NCI-H2081 (cell line): ENCODE measurements at places on chromosomes 5 and 9.

DNA sequence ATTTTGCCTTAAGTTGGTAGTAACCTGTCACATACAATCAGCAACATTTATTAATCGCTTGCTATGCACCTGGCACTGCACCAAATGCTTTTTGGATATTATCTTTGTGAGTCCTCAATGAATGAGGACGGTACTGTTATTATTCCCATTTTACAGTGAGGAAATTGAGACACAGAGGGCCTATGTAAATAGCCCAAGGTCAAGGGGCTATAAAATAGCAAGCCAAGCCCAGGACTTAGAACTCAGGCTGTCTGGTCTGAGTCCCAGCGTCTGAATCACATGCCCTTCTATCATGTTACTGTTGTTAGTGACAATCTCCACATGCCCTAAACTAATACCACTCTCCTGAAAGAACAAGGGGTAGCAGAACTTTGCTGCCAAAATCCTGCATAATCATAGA lies 60.0 kb downstream of the ERAP1 start:
- no peak for DNase-seq

GRCh38 chr9:133051281-133051900 lies 10.4 kb upstream of the CEL start:
- no peak for DNase-seq

DNA sequence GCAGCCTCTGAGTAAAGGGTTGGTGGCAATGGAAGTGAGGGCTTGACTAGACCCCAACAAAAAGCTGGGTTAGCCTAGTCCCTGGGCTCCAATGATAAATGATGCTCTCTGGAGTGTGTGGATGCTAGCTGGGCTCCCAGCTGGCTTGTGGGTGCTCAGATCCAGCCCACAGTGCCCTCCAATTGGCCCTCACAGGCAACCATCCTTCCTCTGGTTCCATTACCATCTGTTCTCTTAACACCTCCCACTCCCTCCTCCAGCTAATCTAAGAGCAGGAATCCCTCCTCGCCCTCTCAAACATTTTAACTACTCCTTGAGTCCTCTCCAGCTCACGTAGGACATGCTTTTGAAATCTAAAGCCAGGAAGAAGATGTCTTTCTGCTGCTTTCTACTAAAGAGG lies 25.2 kb upstream of the FRMD3 start:
- no peak for DNase-seq

DNA sequence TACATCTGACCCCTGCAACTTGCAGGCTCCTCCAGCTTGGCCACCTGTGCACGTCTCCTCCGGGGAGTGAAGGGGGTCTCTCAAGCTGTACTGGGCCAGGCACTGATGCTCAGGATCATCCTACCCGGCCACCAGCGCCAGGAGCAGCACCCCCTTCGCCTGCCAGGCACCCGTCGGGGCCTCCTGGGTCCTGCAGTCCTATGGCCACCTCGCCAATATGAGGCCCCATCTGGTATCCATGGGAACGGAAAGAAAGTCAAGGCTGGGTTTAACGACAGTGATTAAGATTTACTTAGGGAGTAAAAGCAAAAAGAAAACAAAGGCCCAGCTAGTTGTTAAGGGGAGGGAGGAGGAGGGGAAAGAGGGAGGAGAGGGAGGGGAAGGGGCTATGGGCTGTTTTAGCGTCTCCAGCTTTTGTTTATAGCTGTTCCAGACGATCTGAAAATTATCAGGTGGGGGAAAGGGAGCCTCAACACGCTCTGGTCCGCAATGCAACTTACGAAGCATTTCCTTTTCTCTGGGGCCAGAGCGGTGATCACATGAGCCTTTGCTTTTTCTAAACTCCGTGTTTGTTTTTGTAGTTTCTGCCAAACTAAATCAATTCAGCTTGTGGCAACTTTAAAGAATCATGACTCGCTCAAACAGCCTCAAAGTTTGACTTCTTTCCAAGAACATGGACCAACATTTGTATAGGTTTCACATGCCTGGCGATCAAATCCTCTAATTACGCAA lies 132.4 kb downstream of the ROR2 start:
- DNase-seq = no peak
